ENCODE measurements at places on chromosomes 5 and 9.
A peak's percentile ranks its signal among the peaks of the same experiment; 100 is the strongest.

- no peak for DNase-seq
Measured at GRCh38 chr9:86200599-86201162, 58.8 kb downstream of the C9orf153 start.

DNA sequence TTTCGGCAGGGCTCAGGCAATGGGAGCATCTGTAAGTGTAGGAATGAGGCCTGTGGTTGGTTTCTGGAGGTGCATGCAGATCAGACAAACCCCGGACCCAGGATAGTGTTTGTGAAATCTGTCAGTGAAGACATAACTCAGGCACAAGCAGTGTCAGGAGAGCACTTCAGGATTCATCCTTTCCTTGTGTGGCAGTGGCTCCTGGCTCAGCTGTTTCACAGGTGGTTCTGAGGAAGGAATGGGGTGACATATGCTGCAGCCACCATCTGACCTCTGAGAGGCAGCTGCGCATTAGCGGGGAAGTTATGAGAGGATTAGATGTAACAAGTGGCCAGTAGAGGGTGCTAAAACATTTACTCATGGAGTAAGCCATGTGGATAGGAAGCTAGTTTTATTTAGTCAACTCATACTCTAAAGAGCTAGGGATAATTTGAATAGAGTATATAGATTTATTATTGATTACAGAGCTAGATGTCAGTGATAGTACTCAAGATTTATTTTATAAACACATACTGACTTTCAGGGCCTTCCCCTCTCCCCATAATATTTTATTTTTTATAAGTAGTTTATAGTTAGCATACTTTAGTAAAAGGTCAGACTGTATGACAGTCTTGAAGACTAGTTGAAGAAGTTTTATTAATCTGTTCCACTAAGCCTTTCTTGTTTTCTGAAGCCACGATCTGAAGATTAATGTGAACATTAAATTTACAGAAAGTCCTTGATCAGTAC is 28.4 kb downstream of the NNT start:
- peak; percentile 67 for DNase-seq

GRCh38 chr5:39256477-39257235 is 37.3 kb upstream of the FYB1 start:
- no peak for DNase-seq

DNA sequence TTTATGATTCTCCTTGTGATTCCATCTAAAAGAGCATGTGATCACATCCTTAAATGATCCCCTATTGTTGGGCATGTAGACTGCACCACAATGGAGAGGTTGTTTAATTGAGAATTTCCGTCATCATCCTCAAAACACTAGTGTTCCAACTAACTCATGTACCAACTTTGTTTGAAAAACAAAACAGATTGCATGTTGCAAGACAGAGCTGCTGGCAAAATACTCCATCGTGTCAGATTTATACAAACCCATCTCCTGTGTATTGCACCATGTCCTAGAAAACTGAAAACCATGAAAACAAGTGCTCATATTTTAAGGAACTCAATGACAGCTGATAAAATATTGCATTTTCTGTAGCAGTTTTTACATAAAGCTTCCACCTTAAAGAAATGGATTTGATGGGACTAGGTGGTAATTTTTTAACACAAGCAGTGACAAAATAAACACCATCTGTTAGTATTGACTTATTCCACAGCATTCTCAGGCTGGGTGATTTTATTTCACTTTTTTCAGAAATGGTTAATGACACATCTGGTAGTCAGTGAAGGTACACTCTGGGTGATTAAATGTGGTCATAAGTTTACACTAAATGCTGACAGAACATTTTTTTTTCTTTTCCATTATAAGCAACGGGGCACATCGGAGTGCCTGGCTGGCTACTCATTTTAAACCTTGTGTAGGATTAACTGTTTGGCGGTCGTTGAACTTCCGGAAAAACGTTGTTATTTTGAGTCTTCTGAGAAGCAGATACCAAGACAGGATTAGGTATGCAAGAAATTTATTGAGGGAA is 602.9 kb upstream of the WWC1 start:
- DNase-seq, result no peak

GRCh38 chr9:2351324-2351723 is 270.3 kb upstream of the VLDLR start:
- no peak for DNase-seq

DNA sequence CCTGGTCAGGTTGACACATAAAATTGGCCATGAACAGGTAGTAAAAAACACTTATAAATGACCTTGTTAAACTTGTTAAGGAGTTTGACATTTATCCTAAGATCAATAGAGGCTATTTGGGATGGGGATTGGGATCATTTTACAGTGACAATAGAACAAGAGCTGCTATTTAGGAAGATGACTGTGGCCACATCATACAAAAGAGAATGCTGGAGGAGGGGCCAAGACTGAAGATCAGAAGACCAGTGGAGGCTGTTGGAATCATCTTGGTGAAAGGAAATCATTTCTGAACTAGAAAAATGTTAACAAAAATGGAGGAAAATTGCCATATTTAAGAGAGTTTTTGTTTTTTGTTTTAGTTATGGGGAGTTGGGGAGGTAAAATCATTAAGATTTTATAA is 304.8 kb upstream of the TLE4 start:
- no peak for DNase-seq

GRCh38 chr5:137743031-137743640 is 7.2 kb upstream of the KLHL3 start:
- peak; percentile 75 for DNase-seq

GRCh38 chr5:178454821-178455479 is 135.2 kb downstream of the COL23A1 start:
- DNase-seq, result no peak

GRCh38 chr9:106869458-106869857 is 6.5 kb downstream of the ZNF462 start:
- peak; percentile 47 for DNase-seq

DNA sequence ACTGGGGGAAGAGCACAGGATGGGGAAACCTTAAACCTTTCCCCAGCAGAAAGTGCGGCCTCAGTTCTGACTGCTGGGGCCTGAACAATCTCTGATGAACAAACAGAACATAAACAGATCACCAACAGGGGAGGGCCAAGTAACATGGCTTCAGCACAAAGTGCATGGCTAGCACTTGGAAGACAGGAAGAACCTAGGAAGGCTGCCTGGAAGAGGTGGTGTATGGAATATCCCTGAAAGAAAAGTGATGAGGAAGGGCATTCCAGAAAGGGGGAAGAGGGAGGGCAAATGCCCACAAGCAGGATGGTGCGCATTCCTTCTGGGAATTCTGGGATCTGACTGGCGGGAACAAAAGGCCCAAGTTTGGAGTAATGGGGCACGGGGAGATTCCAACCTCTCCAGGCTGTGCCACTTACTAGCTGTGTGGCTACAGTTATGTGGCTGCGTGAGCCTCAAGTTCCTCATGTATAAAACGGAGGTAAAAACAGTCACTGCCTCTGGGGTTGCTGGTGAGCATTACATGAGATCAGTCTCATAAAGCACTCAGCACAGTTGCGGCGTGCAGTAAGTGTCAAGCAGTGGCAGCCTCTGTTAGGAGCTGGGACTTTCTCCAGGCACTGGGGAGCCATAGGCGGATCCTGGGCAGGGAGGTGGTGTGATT is 1.6 kb downstream of the PDGFRB start:
- DNase-seq, result no peak

GRCh38 chr5:171351536-171352073 is 36.0 kb upstream of the NPM1 start:
- no peak for DNase-seq

Measured in midbrain (tissue), 1 donor.